ENCODE measurements at places on chromosomes 4 and X.

DNA sequence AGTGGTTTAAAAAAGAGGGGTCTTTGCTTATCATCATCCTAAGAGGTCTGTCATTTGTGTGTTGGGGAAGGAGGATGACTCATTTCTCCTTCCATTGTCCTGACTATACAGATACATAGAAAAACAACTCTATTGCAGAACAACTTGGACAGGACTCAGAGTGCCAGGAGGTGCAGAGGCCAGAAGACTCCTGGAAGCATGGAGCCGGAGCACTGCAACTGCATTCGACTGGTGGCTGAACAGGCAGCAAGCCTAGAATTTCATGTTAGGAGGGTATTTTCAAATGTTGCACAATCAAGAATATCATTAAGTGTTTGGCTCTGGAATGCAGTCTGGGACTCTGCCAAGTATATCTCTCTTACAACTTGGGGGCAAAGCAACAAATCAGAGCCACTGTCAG is 35.0 kb upstream of the MAML3 start:
- no peak for DNase-seq

- no peak for DNase-seq
Observed at GRCh38 chrX:14476205-14476604, 53.1 kb upstream of the GLRA2 start.

GRCh38 chrX:41184312-41184711 is 99.1 kb downstream of the USP9X start:
- DNase-seq, result no peak

GRCh38 chr4:184988611-184989010 is 29.7 kb upstream of the HELT start:
- no peak for DNase-seq

GRCh38 chr4:142351958-142352357 is 494.1 kb downstream of the INPP4B start:
- DNase-seq, result no peak

DNA sequence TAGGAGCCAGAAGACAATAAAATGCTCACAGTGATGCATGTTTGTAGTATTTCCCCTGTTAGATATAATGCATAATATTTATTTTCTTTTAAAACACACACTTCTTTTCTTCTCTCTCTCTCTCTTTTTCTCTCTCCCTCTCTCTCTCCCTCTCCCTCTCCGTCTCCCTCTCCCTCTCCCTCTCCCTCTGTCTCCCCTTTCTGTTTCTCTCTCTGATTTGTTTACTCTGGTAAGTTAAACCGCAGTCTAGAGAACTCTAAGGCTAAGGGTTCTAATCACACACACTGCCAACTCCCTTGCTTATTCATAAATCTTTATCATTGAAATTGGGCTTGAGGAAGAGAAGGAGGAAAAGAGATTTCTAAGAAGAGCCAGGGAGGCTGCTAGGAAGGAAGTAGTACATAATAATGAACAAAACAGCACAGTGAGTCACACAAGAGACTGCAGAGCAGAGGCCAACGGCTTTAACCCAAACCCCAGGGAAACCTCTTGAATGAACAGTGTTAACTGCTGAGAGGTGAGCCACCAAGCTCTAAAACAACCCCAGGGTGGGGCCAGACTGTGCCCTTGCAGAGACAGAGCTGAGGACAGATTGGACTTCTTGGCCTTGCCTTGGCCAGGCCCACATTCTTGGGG is 9.1 kb upstream of the PHOX2B start:
- no peak for DNase-seq

DNA sequence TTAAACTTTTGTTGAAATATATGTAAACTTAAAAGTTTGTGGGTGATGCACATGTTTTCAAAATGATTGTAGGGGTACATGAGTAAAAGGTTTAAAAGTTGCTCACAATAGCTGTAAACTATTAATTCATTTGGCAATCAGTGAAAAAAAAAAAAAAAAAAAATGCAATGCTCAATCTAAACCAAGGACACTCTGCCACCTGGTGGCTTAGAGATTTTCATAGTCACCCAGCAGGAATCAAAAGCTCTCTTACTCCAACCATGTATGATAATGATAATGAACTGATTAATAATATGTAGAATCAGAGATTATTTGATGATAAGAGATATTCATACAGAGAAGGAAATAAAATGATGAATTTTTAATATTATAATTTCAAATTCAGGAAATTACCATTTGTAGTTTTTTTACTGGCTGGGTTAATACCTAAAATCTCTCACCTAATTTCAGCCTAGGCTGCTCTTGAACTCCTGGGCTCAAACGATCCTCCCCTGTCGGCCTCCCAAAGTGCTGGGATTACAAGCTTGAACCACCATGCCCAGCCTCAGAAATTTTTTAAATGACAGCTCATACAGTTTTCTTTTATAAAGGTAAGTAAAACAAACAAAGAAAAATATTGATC is 46.9 kb upstream of the SLC25A4 start:
- no peak for DNase-seq

GRCh38 chr4:102527695-102528283 is 26.6 kb downstream of the NFKB1 start:
- DNase-seq, result peak; percentile 3
